ENCODE measurements at places on chromosomes 7 and 10.

- no peak for DNase-seq
Measured at GRCh38 chr7:43196379-43196778, 83.9 kb downstream of the HECW1 start.

- DNase-seq, result peak; percentile 55
Measured at GRCh38 chr7:154306036-154306435, 253.8 kb downstream of the DPP6 start.

- peak; percentile 81 for DNase-seq
Measured at GRCh38 chr10:101062232-101063049, 652 bp downstream of the KAZALD1 start.

DNA sequence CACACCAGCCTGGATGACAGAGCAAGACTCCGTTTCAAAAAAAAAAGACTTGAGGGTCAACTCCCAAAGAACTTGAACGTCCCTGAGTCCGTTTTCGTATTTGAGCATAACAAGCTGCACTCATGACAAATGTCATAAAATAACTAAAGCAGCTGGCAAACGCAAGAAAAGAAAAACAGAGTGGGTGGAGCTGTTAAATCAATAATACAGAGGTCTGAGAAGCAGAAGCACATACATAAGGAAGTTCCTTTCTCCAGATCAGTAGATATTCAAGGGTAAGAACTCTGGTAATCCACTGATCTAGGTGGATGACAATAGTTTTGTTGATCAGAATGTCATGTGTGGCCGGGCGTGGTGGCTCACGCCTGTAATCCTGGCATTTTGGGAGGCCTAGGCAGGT is 150.1 kb downstream of the FAM107B start:
- no peak for DNase-seq

GRCh38 chr10:81662837-81663236 is 212.2 kb upstream of the NRG3 start:
- no peak for DNase-seq

- no peak for DNase-seq
Measured at GRCh38 chr7:151669762-151670161, 150.1 kb upstream of the RHEB start.

- no peak for DNase-seq
Measured at GRCh38 chr10:69742356-69742695, 59.4 kb upstream of the COL13A1 start.

GRCh38 chr10:93299606-93300287 is 182.4 kb downstream of the MYOF start:
- no peak for DNase-seq

DNA sequence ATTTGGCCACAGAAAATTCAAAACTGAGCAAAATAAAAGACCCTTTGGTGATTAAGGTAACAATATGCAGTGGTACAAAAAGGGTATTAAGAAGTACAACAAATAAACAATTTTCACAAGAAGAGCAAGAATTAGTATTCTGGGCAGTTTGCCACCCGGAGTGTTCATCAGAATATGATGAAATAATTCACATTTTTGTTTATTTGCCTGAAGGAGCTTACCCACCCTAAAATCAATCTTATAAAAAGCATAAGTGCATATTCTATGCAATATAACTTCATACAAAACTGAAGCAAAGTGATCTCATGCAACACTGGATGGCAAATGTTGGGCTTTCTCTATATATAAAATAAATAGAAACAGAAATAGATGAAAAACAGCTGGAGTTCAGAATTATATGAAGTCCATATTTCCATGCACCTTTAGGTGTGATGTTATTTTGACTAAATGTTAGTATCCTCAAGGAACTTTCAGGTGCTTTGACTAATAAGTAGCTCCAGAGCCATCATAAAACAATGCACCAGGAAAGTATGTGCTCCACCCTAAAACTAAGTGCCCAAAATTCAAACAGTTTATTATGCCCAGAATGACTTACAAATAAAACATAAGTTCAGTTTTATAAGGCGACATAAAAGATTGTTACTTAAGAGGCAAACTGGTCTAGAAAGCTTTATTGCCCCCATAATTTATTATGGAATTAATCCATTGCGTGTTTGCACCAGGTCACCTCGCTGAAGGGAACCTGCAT is 474.3 kb downstream of the SEMA3D start:
- no peak for DNase-seq

GRCh38 chr10:125557311-125557710 is 125.7 kb downstream of the TEX36 start:
- no peak for DNase-seq

DNA sequence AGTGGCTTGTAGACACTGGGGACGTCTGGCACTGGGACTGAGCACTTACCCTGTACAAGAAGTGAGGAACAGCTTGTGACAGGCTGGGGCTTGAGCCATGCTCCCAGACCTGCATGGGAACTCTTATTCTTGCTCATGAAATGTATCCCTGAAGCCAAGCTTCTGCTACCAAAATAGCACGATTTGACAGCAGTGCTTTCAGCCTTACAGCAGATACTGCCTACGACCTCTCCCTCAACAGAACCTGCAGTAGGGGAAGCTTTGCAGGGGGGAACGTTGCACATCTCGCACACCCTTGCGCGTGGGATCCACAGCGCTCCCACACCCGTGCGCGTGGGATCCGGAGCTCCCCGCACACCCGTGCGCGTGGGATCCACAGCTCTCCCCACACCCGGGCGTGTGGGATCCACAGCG is 88.0 kb downstream of the CREM start:
- no peak for DNase-seq

DNA sequence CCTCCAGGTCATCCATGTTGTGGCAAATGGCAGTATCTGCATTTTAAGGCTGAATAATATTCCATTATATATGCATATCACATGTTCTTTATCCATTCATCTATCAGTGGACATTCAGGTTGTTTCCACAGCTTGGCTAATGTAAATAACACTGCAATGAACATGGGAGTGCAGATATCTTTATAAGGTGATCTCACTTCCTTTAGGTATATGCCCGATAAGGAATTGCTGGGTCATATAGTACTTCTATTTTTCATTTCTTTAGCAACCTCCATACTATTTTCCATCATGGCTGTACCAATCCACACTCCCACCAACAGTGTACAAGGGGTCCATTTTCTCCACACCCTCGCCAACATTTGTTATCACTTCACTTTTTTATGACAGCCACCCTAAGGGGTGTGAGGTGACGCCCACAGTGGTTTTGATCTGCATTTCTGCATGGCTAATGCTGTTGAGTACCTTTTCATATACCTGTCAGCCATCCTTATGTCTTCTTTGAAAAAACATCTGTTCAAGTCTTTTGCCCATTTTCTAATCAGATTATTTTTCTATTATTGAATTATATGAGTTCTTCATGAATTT is 18.9 kb downstream of the ABI1 start:
- no peak for DNase-seq

DNA sequence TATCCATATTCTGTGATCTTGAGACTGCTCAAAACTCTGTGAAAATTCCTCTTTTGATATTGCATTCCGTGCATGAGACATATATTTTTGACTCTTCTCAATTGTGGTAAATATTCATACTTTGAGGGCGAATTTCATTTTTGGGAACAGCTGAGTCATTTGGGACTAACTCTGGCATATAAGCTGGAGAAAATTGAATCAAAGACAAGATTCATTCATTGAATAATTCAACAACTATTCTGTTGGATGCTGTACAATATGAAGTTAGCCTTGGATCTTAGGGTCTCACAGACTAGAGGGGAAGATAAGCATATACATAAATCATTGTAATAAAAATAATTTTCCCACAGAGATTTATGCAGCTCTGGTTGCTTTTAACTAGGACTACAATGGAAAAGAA is 183.2 kb upstream of the NEBL start:
- no peak for DNase-seq

GRCh38 chr7:100130608-100131453 is 4.1 kb downstream of the MBLAC1 start:
- DNase-seq, result peak; percentile 88

GRCh38 chr7:159136846-159137245 is 7.8 kb downstream of the VIPR2 start:
- DNase-seq, result peak; percentile 18

DNA sequence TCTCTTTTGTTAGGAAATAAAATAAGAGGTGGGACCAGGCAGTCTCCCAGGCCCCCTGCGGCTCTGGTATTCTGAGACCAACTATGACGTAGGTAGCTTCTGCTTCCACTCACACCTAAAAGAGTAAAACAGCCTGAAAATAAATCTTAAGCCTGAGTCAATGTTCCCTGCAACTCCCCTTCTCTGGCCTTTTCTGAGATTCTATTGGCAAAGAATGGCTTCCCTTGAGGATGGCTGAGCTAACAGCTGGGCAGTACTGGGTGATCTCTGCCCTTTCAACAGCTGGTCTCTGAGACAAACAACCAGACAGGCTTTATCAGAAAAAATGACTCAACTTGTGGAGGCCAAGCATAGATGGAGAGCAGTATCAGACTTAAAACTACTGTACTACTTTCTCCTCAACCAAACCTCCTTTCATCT is 58.7 kb downstream of the CREB3L2 start:
- DNase-seq, result no peak

DNA sequence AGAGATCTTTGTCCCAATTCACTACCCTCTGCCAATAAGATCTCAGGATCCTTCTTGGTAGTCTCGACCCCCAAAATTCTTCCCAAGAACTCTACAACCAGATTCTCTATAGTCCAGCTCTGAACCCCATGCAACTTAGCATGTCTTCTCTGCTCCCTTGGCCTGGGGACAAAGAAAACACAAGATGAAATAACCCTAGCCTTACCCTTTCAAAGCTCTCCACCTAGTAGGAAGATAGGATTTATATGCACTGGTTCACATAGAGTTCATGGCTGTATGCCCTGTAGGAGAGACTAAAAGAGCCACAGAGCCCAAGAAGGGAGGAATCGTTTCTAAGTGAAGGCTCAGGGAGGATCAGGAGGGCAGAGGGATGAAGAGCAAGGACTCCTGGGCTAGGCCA is 96.1 kb downstream of the PPP1R3C start:
- no peak for DNase-seq

DNA sequence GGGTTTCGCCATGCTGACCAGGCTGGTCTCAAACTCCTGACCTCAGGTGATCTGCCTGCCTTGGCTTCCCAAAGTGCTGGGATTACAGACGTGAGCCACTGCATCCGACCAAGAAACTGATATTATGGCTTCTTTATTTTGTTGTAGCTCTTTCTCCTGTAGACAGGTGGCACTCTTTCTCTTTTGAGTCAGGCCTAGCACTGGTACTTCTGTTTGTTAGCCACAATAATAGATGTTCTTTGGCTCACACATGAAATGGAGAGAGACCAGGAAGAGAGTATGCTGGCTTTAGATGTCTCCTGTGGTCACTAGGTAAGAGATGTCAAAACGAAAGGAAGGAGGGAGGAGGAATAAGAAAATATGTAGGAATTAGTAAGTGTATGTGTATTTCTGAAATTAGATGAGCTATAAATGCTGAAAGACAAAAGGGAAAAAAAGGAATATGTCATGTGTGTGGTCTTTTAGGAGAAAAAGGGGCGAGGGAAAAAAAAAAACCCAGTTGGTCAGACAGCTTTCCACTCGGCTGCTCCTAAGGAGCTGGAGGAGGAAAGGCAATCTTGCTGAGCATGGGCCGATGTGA is 78.7 kb downstream of the CLEC2L start:
- DNase-seq, result no peak

- no peak for DNase-seq
Measured at GRCh38 chr7:140304191-140304799, 94.0 kb downstream of the SLC37A3 start.

DNA sequence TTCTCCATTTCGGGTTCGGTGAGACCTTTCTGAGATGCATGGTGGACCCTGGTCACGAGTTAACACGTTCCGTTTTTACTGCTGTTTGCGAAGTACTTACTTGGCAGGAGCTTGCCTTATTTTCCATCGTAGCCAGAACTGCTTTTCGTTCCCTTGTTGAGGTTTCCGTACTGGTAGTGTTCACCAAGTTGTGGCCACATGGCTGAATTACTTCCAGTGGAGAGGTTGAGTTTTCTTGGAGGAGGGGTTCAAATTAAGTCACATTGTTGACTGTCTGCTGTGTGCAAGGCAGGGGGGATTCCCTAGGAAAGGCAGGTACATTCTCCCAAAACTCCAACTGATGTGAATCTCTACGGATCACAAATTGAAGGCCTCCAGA is 4.0 kb downstream of the MXI1 start:
- DNase-seq, result no peak

DNA sequence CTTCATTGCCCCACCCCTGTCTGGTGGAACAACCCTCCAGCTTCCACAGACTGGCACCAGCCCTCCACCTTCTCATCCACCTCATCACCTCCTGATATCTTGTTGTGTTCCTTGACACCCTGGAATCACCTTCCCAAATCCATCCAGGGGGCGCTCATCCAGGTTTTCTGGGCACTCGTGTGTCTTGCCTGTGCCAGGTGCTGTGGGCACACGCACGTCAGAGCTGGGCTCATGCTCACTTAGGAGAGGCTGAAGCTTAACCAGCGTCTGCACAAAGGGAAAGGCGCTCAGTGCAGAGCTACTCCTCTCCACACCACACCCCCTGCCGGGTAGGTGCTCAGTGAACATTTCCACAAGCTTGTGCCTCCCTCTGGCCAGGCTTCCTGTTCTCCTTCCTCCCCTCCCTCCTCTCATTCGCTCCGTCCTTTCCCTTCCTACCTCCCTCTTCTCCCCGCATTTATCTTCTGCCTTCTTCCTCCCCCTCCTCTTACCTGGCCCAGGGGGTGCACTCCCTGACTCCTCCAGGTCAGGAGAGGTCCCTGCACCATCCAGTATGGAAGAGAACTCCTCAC is 4.8 kb downstream of the ADCYAP1R1 start:
- no peak for DNase-seq

DNA sequence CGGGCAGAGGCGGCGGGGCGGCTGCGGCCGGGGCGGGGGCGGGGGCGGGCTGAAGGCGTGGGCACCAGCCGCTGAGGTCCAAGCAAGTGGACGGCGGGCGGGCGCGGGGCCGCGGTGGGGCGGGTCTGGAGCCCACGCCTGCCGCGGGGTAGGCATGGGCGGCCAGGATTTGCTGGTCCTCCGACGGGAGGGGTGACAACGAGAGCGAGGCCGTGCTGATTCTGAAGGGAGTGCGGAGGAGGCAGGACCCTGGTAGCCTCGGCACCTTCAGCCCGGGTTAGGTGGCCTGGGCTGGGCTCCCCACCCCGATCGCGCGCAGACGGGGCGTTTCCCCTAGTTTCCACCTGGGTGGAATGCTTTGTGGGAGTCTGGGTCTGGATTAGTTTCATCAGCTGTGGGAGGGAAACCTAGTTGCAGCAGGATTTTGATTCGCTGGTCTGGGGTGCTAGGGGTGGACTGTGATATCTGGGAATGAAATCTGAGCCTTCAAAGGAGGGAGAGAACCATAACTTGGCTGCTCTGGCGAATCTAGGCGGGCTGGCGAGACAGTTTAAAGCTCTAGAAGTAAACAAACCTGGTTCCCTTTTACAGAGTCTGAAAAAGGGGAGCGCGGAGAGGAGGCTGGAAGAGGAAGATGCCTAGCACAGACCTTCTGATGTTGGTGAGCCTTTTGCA is 609 bp downstream of the SGPL1 start:
- DNase-seq, result peak; percentile 85

DNA sequence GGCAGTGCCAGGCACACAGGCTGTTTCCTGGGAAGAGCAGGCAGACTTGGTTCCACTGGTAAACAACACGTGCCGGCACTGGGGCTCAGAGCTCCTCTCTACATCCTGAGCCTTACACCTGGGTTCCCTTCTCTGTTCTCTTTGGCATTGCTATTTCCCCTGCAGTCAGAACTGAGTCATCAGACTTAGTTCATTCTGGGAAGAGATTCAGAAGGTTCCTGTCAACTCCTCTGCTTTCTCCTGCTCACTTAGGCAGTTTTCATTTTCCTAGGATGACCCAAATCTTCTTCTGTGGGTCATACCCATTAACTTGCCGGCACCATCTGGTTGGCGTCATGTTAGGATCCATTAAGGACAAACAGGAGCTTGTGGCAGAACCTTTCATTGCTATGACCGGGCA is 33.4 kb upstream of the LRRC18 start:
- no peak for DNase-seq

GRCh38 chr7:21603972-21604749 is 61.3 kb downstream of the DNAH11 start:
- DNase-seq, result no peak

All from Right ventricle myocardium inferior (tissue), 1 donor.